ENCODE measurements at places on chromosomes 1 and 21.

DNA sequence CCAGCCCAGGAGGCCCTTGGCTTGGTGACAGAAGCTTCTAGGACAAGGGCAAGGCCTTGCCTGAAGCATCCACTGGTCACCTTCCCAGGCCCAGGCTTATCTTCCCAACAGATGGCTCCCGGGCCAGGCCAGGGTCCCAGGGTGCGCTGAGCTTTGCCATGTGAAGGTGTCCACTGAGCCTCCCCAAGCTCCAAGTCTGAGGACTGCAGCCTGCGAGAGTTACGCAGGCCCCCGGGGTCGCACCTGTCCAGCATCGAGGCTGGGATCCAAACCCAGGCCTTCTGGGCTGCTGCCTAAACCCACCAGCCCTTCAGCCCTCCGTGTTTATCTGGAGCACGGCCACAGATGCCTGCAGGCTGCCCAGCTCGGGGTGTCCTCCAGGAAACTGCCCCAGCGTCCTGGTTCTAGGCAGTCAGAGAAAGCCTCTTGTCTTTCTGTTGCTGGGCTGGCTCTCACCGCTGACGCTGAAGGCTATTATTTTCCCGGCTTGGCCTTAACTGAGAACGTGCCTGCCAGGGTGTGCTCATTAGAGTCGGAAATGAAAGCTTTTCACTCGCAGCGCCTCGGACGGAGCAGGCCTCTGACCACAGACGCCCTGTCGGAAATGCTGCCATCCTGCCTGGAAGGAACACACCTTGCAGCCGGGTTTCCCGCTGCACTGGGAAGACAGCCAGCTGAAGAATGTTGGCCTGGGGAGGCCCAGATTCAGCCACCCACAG, 71.4 kb downstream of the MEGF6 start:
- no peak for DNase-seq

- no peak for DNase-seq
These were observed 89.6 kb upstream of the CLDN14 start for GRCh38 chr21:36569511-36569910.

DNA sequence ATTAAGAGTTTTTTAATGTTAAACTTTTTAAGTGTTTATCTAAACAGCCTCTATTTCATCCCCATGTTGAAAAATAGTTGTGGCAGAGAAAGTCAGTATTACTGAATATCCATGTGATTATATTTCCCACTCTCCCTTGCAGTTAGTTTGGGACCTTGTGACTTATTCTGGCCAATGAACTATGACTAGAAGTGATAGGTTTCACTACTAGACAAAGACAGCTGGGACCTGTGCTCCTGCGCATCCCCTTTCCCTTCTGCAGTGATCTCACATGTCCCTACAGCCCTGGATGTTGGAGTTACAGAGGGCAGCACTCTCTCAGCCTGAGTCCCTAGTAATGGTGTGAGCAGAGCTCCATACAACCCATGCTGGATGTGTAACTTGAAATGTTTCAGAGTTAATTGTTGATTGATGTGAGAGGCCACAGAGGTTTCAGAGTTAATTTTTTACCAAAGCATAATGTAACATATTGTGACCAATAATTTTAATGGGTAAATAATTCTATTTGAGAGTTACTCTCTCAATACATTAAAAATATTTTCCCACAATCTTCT, 18.7 kb upstream of the SAMD13 start:
- DNase-seq = no peak

GRCh38 chr1:37883671-37884070, 24.3 kb upstream of the MTF1 start:
- DNase-seq = peak; percentile 37

DNA sequence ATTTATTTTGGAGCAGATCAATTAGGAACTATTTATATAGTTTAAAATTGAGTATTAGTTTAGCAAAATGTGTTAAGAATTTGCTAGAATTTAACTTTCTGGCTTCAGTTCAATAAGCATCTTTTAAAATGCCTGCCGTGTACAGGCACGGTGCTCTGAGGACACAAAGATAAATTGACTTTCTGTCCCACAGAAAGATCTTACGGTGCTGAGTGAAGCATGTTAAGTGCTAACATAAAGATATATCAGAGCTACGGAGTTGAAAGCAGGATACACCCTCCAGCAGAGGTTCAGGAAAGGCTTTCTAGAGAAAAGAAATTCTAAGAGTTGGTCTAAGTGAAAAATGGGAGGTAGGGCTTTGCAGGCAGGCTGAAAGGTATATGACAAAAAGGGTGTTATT, 305.4 kb downstream of the GRIK1 start:
- no peak for DNase-seq

- DNase-seq = no peak
These were observed 112.9 kb downstream of the HLX start for GRCh38 chr1:220991959-220992704.

- DNase-seq = no peak
These were observed 22.7 kb downstream of the MATN1 start for GRCh38 chr1:30700528-30701257.

DNA sequence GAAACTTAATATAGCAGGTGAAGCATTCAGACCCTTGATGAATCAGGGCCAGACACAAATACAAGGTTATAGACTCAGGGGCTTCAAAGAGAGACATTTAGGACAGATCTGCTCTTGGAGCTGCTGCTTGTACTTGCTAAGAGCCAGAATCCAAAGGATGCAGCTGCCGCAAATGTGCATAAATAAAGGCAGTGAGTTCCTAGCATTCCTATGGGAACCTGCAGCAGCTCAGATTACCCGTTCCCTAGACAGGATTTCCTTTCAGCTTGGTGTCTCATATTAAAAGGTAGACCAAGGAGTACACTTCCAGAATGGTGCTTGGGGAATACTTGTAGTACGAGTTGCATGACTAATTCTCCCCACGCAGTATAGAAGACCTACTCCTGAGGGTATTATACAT, 9.7 kb upstream of the LRRC53 start:
- DNase-seq = no peak

GRCh38 chr1:229062135-229062534, 208.8 kb upstream of the RAB4A start:
- no peak for DNase-seq

DNA sequence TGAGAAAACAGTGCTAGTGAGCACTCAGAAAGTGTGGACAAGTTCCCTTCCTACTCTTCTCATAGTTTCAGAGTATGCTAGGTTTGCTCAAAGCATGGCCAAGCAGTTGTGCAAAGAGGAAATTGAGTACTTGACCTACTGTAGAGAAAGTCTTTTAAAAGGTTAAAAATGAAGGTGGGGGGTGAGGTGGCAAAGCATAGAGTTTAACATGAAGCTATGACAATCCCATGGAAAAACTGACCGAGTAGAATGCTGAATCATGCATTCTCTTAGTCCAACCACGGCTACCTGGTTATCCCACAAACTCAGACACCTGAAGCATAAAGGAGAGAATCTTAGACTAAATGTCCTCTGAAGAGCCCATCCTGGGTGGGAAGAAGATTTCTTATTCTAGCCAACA, 79.9 kb downstream of the PTPN14 start:
- DNase-seq = no peak

DNA sequence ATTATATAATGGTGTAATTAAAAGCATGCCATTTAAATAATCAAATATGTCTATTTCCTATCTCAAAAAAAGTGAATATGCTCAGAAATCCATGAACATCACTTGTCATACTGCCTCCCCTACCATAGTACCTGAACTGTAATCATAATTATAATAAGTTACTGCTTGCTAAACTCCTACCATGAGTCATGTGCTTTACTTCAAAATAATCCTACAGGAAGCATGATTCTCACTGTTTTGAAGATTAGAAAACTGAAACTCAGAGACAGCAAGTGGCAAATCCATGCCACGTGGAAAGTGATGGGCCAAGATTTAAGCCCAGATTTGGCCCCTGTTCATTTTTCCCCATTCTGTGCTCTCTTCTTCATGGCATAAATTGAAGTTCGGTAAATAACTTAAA, 5.2 kb downstream of the LRRC7 start:
- no peak for DNase-seq

DNA sequence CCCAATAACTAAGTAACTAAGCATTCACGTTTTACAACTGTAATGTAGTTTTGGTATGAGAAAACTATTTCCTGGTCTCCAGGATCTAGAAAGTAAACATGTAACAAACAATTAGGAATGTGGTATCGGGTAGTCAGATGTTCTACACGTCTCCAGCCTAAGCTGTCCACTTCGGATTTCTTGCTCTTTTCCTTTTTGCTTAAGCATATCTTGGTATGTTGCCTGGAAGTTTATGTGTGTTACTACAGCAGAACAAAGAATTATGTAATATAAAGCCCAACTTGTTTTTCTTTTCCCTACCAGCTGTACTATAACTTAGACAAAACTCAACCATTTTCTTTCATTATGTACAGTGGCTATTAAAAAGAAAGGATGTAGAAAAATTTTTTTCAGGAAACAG, 20.4 kb upstream of the WARS2 start:
- DNase-seq = no peak

DNA sequence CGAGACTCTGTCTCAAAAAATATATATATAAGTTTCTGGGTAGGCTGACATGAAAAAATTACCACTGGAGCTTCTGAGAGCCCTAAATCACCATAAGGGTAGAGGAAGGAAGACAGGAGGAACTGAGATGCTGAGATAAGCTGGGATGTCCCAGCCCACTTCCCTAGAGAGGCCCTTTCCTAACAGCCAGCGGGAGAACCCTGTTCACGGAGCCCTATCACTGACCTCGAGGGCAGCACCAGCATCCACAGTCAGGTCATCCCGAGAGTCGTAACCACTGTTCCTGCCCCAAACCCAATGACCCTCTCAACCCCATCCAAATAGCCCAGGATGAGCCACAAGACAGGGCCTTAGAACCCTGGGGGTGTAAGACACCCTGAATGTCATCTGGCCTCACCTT, 77.5 kb downstream of the CD34 start:
- DNase-seq = peak; percentile 17

- DNase-seq = peak; percentile 65
These were observed 303.9 kb upstream of the DUSP10 start for GRCh38 chr1:222045786-222046185.

DNA sequence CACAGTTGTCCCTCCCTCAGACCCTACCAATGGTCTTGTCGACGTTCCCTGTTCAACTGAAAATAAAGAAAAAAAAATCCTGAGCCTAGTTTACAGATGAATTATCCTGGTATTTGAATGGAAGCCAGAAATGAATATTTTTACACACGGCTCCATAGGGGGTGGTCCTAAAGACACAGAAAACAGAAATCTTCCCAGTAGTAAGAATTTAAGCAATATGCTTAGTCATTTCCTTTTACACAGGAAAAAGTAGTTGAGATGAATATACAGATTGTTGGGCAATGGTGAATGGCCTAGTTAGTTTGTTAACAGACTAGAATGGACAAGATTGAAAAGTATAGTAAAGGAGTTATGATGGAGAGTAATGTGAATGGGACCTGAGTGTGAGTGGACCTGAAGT, 67.4 kb downstream of the RGS18 start:
- DNase-seq = peak; percentile 62

DNA sequence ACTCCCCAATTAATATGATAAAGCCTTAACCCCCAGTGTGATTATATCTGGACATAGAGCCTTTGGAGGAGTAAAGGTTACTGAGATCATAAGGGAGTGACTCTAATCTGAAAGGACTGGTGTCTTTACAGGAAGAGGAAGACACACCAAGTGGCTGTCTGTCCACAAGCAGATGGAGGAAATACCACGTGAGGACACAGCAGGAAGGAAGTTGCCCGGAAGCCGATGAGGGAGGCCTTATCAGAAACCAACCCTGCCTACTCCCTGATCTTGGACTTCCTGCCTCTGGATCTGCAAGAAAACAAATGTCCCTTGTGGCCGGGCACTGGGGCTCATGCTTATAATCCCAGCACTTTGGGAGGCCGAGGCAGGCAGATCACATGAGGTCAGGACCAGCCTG, 110.3 kb upstream of the CHRM3 start:
- peak; percentile 38 for DNase-seq

GRCh38 chr21:44612669-44613229, 870 bp downstream of the KRTAP10-8 start:
- no peak for DNase-seq

GRCh38 chr1:18941221-18942141, 15.0 kb downstream of the IFFO2 start:
- DNase-seq = no peak

- DNase-seq = no peak
These were observed 6.2 kb upstream of the MARK1 start for GRCh38 chr1:220521778-220522177.

DNA sequence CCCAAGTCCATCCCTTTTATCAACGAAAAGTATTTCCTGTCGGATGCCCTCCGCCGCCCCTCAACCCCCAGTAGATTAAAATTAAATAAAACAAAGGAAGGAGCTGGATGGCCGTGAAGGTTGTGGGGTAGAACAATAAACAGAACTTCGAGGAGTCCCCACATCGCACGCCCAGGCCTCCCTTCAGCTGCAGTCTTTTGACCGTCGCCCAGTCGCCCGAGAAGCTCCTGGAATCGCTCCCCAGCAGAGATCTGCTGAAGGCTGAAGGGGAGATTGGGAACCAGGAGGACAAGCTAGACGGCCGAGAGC, 905 bp downstream of the BARHL2 start:
- DNase-seq = no peak

All from Kasumi-1 (cell line).